ENCODE measurements at places on chromosomes 12 and 14.

DNA sequence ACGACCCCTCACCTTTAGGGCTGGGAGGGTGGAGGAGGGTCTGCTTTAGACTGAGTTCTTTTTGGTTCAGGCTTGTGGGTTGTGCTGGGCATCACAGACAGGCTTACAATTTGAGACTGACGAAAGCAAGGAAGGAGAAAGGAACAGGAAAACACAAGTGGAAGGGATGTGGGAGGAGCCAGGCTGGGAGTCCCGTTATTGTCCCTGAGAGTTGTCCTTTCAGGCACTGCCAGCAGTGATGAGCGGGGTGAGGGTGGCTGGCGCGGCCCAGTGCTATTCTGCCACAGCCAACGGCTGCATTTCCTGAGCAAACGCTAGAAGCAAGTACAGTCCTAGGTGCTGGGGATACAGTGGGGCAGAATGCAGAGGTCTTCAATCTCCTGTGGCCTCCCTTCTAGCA, 29.2 kb upstream of the TSPAN9 start:
- DNase-seq: no peak

DNA sequence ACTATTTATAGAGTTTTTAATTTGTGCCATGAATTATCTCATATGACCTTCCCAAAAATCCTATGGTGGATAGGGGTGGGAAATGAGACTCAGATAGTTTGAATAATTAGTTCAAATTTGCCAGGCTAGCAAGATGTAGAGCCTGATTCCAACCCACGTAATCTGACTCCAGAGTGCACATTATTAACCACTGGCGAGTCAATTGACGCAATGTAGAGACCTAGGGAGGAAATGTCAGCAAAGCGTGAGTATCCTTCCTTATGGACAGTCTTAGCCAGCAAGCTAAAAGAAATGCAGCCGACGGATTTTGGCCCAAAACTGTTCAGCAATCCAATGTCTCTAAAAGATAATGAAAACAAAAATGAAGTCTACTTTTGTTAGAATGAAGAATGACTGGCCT, 193.3 kb upstream of the KRR1 start:
- peak; percentile 26 for DNase-seq

DNA sequence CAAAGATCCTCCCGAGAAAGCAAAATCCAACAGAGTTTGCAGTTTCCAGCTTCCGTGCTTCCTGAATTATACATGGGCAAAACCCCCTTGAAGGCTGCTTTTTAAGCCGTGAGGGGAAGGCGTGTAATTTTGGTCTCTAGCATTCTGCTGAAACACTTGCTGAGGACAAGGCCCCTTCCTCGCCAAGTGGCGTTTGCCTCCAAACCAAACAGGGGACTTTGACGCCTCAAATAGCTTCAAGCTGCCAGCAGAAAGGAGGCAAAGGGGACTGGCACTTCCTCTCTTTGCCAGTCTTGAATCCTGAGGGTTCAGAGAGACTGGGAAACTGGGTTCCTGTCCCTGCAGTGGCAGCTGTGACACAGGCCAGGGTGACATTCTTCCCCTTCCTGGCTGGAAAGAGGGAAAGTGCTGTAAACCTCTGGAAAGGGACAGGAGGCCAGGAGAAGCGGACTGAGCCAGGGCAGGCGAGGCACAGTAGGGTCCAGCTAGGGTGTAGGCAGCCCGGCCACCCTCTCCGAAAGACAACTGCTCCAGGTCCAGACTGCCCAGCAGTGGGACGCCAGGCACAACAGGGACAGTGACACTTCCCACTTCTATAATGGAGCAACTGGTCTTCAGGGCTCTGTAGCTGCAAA, 96.2 kb upstream of the MED13L start:
- no peak for DNase-seq

DNA sequence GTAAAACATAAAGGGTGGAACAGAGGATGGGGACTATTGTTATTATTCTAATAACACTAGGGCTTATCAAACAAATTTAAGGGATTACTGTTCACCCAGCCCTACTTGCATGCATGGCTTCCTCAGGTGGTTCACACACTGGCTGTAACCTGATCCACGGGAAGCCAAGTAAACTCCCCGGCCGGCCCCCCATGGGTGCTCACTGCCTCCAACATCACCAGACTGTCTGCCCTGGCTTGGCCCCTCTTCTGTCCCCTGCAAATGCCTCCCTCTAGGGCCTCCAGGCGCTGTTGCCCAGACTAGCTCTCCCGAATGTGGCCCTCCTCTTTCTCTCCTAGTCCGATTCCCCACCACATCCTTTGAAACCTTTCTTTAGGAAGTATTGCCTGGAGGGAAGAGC, 18.6 kb downstream of the FAIM2 start:
- peak; percentile 67 for DNase-seq
